Activated T-helper 1 cell treated with anti-CD3 and anti-CD28 coated beads, Interleukin-12 subunit alpha, Interleukin-12 subunit beta, Interleukin-2, Interleukin-4 antibody, amounts not matched to agents 30 ng/mL and 10 ng/mL and 1 ng/mL, durations not matched to agents 14 hours and 24 hours and 36 hours (primary cell): ENCODE measurements at places on chromosomes 12 and 14.

GRCh38 chr12:132115500-132115899, 28.6 kb downstream of the DDX51 start:
- no peak overlapping the region for H3K27ac ChIP-seq
- peaks cover 9% of the 10 kb centered on the region for H3K36me3 ChIP-seq
- H3K4me3 ChIP-seq: no peak overlapping the region
- H3K4me1 ChIP-seq: no peaks in the 10 kb centered on the region

- no peak overlapping the region for H3K27ac ChIP-seq
- H3K4me3 ChIP-seq: no peak overlapping the region
- H3K36me3 ChIP-seq: no peaks in the 10 kb centered on the region
- no peak for DNase-seq
These were observed 190.4 kb downstream of the NTF3 start for GRCh38 chr12:5622280-5622679.

DNA sequence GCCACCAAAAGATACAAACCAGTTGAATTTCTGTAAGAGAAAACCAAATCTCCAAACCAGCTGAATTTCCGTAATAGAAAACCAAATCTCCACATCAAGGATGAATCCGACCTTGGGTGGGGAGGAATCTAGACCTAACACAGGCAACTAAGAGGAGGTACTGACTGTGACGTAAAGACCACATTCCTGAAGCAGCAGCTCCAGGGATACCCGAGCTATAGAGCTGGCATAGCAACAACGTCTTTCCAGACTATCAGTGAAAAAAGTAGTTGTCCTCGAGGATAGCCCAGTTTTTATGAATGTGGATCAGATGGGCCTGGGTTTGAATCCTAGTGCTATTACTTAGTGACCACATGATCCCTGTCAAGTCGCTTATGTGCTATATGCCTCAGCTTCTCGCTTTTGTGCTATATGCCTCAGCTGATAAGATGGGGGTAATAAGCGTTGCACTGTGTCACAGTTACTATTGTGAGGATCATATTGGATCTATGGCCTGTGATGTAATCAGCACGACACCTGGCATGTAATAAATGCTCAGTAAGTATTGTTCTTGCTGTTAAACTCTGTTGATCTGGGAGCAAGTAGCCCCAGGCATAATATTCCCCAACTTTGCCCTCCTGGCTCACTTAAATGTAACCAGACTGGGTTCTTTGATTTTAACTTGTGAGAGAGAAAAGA, 113.8 kb downstream of the EGLN3 start:
- H3K4me1 ChIP-seq: peaks cover 53% of the 10 kb centered on the region
- no peak overlapping the region for H3K4me3 ChIP-seq
- no peak overlapping the region for H3K27ac ChIP-seq
- DNase-seq: no peak
- H3K27me3 ChIP-seq: no peaks in the 10 kb centered on the region
- H3K36me3 ChIP-seq: no peaks in the 10 kb centered on the region

GRCh38 chr12:79707830-79708229, 17.1 kb upstream of the PAWR start:
- H3K4me3 ChIP-seq: no peak overlapping the region
- no peaks in the 10 kb centered on the region for H3K36me3 ChIP-seq
- H3K4me1 ChIP-seq: no peaks in the 10 kb centered on the region
- no peak for DNase-seq
- no peaks in the 10 kb centered on the region for H3K27me3 ChIP-seq

- H3K4me3 ChIP-seq: no peak overlapping the region
- H3K36me3 ChIP-seq: no peaks in the 10 kb centered on the region
- no peaks in the 10 kb centered on the region for H3K4me1 ChIP-seq
- H3K27ac ChIP-seq: no peak overlapping the region
These were observed 27.8 kb upstream of the BDKRB2 start for GRCh38 chr14:96176811-96177211.

DNA sequence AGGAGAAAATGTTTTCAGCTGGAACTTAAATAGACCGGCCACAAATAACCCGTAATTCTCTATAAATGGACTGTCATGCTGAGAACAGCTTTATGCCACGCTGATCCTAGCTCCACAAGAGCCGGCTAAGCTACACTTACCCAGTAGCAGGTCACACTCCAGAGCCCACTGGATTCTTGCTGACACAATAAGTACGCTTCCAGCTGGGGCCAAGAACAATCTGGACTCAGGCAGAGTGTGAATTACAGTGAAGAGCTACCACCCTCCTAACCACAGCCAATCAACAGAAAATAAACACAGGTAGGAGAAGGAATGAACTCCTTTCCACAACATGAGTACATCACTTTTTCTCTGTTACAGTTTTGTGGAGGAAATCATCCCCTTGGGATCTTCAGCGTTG, 531.3 kb downstream of the GALC start:
- DNase-seq: no peak
- H3K27me3 ChIP-seq: no peaks in the 10 kb centered on the region
- no peak overlapping the region for H3K27ac ChIP-seq
- H3K4me3 ChIP-seq: no peak overlapping the region
- no peaks in the 10 kb centered on the region for H3K36me3 ChIP-seq
- no peaks in the 10 kb centered on the region for H3K4me1 ChIP-seq
